ENCODE measurements at places on chromosomes 11 and 22.

DNA sequence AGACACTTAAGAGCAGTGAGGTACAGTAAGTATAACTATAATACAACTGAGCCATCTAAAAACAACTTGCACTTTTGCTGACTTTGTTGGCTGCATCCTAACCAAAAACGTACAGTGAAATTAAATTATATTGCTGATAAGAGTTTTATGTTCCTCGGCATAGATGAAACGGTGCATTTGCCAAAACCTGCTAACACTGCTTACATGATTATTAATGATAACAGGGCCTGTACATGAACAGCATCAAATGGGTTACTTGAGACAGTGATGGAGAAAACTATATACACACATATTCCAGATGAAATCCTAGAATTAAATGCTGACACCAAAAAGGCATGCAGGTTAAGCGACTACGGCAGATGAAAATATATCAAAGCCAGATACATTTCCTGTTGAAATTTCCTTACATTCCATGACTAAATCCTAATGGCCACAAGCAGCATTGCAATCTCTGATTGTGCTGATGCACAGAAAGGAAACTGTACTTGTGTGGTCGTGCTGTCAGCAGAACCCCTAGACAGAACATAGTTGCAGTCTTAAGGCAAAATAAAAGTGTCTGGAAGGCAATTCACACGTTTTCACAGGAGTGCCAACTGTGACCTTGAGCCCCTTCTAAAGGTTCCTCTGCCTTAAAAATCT is 143.9 kb downstream of the CADM1 start:
- no peak for DNase-seq

GRCh38 chr11:3840870-3841425 is at the start of gene RHOG:
RHOG (minus strand) TSS chr11:3840959; CDS start chr11:3828138, 12,821 bp downstream.
- DNase-seq: no peak

DNA sequence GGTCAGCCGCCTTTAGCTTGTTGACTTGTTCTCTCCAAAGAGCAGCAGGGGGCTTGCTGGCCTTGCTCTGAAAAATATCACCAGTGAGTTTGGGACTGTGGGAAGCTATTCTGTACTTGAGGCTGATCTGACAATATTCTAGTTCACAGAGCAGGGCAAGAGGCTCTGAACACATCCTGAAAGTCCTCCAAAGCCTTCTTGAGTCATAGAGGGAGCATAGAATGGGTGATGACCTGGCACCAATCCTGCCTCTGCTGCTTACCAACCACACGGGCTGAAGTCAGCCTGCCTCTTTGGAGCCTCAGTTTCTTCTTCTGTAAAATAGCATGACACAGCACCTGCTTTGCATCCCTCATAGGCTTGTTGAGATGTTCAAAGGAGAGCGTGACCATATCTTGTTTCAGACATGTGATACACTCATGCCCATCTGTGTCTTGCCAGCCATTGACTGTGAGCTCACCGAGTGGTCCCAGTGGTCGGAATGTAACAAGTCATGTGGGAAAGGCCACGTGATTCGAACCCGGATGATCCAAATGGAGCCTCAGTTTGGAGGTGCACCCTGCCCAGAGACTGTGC is 96.6 kb downstream of the RRAS2 start:
- DNase-seq: no peak

- DNase-seq: peak; percentile 42
Observed at GRCh38 chr22:18103527-18104269, 6.9 kb upstream of the TUBA8 start.

DNA sequence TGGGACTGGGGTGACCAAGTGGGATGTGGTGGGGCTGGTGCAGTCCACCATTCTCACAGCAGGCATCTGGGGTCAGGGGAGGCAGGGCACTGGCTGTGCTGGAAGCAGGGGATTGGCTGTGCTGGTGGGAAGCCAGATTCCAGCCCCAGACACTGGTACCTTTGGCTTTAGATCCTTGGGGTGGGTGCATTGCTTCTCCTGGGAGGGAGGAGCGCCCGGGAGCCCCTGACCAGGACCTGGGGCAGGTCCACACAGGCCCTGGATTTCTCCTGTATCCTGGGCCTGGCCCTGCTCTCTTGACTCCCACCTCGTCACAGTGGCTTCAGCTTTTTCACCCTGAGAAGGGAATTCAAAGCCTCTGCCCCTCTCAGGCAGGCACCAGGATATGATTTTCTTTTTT is 38.5 kb downstream of the ST3GAL4 start:
- no peak for DNase-seq

GRCh38 chr11:87366346-87366745 is 328.6 kb downstream of the TMEM135 start:
- DNase-seq: no peak

GRCh38 chr11:12239804-12240371 is 129.5 kb downstream of the MICAL2 start:
- DNase-seq: no peak

DNA sequence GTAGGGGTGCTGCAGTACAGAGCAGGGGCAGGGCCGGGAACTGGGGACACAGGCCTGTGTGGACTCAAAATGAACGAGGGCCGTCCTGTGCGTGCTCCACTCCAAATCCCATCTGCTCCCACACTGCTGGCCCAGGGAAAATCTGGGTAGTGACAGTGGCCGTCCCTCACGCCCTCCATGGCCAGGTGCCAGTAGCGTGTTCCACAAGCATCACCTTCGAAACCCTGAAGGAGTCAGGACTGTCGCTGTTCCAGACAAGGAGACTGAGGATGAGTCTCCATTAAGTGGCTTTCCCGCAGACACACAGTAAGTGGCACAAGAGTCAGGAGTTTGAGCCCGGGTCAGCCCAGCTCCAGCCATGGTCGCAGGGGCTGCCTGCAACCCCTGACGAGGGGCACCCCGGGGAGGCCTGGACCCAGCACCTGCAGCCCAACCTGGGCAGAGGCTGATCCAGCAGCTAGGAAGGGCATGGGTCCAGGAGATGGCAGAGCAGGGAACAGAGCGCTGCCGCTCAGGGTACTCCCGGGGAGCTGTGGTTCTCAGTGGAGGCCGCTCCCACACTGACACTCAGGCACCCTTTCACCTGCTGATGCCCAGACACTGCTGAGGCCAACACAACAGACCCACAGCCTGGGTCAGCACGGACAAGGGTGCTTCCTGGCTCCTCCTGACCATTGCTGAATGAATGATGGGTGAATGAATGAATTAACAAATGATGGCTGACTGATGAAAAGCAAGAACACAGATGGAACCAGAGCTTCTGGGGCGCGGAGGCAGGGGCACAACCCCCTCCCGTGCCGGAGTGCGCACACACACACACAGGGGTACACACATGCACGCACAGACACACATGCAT is 35.3 kb downstream of the IGF2 start:
- DNase-seq: no peak

DNA sequence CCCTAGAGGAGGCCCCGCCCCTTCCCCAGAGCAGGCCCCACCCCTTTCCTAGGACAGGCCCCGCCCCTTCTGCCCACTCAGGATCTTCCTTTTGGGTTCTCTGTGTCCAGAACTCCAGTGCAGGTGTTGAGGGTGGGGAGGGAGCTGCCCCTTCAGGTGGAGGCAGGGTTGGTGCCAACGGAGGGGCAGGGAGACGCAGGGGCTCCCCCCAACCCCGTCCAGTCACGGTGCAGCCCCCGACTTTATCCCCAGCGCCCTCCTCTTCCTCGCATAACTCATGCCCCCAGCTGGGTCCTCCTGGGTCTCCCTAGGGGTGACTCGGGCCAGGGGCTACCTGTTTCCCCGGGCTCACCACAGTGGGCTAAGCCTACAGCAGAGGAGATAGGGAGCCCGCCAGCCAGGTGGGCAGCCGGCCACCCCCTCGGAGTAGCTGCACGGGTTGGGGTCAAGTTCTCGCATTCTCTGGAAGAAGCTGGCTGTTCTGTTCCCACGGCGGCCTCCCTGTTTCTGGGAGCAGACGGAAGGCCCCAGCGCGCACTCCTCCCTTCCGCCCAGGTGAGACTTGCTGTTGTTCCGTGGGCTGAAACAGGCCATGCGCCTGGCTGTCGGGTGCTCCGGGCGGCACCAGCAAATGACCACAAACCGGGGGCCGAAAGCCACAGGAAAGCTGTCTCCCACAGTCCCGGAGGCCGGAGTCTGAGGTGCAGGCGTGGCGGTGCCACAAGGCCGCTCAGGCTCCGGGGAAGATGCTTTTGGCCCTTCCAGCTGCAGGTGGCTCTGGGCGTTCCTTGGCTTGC is 38.9 kb downstream of the MUC2 start:
- DNase-seq: no peak

- no peak for DNase-seq
Observed at GRCh38 chr11:115964091-115964490, 459.9 kb upstream of the CADM1 start.

DNA sequence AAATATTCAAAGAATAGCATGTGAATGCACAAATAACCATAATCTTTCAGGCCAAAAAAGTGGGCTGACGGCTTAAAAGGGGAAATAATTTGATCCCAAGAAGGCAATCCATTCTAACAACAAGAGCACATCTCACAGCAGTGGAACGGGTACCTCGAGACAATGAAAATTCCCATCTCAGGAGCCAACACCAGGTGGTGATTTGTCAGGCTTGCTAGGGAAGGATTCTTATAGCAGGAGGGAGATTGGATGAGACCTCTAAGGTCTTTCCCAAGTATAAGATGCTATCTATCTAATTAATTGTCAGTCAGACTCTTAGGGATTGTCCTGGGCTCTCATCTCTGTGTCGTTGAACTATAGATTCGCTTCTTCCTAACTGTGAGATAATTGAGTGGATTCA is 284.0 kb downstream of the ETS1 start:
- no peak for DNase-seq

DNA sequence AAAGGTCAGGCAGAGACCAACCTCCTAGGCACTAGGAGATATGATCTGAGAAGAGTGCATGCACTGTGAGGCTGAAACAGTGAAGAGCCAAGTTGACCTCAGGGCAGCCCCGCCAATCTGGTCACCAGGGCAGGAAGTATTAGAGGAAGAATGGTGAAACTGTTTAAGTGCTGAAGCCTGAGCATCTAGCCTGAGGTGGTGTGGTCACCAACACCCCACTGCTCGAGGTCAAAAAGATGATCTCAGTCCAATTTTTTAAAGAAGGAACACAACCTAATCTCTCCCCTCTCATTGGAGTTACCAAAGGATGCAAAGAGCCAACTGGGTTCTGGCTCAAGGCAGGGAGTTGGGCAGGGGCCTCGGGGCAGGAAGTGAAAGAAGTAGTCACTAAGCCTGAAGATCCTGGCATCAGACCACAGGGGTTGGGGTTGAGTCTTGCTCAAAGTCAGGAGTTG is 4.0 kb downstream of the APBB1 start:
- no peak for DNase-seq

DNA sequence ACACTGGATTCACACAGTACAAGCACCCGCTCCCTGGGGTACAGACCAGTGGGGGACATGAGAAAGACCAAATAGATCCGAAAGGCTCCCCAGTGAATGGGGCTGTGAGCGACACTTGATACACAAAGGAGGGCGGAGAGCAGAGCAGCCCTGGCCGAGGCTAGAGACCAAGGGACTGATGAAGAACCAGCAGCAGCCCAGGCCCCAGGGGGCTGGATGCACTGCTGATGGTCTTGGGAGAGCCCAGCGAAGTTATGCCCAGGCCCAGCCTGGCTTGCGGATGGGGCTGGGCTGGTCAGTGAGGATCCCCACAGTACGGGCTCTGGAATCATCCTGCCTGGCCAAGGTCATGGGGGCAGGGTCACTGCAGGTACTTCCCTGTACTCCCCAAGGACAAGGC is 23.2 kb downstream of the ARHGAP1 start:
- no peak for DNase-seq

- DNase-seq: peak; percentile 57
Observed at GRCh38 chr11:123707606-123708205, 33.8 kb downstream of the ZNF202 start.

DNA sequence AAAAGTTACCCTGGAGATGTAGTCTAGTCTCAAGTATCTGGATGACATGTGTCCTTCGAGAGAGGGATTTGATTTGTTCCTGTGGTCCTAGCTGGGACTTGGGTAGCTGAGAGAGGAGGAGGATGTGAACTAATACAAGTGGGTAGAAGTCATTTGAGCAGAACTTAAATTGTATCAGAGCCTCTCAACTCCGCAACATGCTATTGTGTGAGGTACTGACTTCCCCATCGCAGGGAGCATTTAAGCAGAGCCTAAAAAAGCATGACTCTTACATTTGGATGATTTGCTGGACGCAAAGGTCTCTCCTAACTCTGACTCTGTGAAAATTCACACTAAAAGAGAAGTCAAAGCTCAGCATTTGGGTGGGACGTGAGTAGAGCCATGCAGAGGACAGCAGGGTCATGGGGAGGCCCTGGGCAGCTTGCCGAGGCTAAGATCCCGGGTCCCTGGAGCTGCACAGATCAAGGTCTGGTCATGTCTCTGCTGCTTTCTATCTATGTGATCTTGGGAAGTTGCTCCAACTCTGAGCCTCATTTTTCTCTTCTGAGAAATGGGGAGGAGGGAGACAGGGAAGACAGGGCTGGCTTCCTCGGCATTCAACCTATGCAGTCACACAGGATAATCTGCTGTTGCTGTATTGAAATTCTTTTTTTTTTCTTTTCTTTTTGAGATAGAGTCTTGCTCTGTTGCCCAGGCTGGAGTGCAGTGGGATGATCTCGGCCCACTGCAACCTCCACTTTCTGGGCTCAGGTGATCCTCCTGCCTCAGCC is 44.9 kb downstream of the CD82 start:
- no peak for DNase-seq

DNA sequence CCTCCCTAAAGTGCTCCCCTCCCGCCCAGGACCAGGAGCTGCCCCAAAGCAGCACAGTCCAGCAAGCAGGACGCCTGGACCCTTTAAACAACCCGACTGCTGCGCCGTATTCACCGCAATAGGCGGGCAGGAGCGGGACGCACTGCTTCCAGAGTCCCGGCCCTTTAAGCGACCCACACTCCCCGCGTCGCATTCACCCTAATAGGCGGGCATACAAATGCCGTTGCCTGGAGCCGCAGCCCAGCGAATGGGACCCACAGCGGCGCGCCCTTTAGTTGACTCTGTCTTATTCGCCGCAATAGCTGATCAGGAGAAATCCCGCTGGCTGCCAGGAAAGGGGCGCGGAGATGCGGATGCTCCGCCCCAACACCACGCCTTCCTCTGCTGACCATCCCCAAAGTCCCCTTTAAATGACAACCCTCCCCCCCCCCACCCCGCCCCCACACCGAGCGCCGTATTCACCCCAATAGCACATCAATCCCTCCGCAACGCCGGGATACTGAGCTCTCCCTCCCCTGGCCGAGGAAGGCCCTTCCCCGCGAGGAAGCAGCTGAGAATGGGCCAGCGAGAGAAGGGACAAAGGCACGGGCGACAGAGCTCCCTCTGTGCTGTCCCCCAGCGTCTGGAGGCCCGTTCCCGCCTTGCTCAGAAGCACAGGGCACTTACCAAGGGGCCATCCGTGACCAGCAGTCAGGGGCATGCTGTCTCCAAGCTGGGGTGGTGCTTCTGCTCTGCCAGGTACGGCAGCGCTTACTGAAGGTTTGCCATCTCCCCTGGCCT is 4.7 kb downstream of the OSBPL5 start:
- peak; percentile 16 for DNase-seq

All from stimulated activated CD4-positive, alpha-beta T cell treated with anti-CD3 and anti-CD28 coated beads, Interleukin-4, amount 100 ng/mL, for 24 hours (primary cell).